ENCODE measurements at places on chromosomes 7 and 10.

- no peak for ATAC-seq
Observed at GRCh38 chr10:88687853-88688467, 18.1 kb upstream of the LIPK start.

DNA sequence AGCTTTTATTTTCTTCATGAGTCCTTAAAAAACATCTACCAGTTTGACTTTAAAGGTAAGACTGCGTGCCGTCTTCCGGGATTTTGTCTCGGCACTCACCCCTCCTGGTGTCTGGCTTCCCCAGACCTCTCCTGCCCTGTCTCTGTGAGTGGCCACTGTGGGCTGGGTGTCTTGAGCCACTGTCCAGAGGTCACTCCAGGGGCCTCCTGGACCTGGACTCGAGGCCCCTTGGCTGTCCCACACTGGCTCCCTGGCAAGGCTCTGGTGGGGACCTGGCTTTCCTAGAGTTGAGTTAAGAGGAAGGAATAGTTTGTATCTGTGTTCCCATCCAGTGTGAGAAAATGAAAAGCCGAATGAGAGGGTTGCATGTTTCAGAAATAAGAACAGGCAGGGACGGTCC, 95.5 kb downstream of the NKX6-2 start:
- ATAC-seq: no peak

- ATAC-seq: no peak
Observed at GRCh38 chr10:120451968-120452367, 5.1 kb upstream of the PLPP4 start.

GRCh38 chr10:126734015-126734414, 63.5 kb upstream of the C10orf90 start:
- no peak for ATAC-seq

DNA sequence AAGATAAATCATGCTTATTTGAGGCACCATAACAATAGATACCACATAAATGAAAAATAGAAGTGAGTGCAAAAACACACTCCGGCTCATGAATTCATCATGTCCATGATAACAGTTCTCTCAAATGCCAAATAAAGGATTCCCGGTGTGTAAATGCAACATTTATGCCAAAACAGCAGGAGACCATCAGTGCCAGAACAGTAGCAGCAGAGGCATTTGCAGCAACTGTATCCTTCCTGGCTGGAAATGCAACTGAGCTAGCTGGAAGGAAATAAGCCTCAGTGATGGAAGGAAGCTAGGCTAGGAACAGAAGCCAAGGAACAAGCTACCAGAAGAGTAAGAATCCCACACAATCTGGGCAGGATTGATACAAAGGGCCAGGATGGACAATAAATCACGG, 79.9 kb upstream of the THSD7A start:
- ATAC-seq: no peak

- ATAC-seq: no peak
Observed at GRCh38 chr7:158120716-158121115, 466.9 kb downstream of the PTPRN2 start.

- no peak for ATAC-seq
Observed at GRCh38 chr7:38179776-38180226, 1.8 kb downstream of the STARD3NL start.

GRCh38 chr10:11448545-11449244, 162.8 kb downstream of the USP6NL start:
- peak; percentile 82 for ATAC-seq

- ATAC-seq: no peak
Observed at GRCh38 chr10:131184503-131184902, 127.0 kb downstream of the TCERG1L start.

DNA sequence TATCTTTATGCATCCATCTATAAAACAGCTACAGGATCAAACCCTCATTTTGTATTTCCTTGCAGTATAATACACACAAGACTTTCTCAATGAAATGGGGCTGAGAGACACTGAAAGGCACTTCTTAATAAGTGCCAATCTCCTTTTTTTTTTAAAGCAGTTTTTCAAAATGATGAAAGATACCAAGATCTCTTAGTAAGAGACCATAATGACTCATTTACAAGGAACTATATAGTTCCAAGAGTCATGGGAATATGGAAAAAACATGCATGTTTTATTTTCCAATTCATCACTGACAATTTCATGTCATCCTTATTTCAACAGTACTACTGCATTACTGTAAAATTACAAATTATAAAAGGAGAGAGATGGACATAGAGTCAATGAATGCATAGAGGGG, 973.7 kb downstream of the GATA3 start:
- ATAC-seq: no peak

- ATAC-seq: no peak
Observed at GRCh38 chr7:139036901-139037300, 1.1 kb upstream of the ZC3HAV1L start.

DNA sequence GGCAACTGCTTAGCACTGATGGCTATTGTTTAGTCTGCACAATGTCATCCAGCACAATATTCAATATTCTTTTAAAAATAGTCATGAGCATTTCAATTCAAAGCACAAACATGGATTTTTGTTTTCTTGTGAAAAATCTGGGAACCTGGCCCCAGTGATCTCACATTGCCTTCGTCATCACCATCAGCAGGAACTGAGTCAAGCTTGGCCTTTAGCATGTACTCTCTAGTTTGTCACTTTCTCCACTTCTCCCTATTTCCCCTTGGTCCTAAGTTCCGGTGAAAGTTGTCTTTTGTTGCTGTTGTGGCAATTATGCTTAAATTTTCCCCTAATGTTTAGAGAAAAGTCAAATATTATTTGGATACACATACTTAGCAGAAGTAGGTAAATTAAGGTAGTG, 252.9 kb upstream of the SORCS1 start:
- ATAC-seq: no peak

DNA sequence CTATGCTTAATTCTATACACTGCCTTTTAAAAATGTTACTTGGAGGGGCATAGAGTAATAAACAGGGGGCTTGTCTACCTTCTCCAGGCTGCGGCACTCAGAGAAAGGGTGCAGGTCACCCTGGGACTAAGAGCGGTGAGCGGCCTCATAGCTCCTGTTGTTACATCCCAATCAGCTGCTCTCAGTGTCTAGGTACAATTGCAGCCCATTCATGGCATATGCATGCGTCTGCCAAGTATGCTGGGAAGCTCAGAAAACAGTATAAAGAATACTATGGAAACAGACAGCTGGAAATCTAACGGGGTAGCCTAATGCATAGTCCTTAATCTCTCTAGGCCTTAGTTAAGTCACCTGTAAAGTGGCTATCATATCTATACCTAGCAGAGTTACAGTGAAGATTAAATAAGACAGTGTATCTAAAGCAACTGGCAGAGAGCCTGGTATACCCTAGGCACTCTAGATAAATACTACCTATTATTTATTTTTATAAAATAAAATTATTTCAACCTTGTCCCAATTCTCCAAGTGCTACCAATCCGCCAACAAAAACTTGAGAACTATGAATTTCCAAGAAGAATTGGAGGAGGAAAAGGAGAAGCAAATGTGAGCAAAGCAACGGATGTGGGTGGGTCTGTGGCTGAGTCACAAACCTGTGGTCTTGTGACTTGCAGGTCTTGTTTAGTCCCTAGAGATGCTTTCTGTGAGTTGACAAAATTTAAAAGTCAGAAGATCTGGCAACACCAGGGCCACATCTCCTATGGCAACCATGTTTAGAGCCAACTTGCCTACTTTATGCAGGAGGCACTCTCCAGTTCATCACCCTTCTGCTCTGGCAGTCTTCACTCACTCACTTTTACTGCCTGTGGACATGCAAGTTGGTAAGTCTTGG, 183.0 kb downstream of the RAPGEF5 start:
- peak; percentile 73 for ATAC-seq

DNA sequence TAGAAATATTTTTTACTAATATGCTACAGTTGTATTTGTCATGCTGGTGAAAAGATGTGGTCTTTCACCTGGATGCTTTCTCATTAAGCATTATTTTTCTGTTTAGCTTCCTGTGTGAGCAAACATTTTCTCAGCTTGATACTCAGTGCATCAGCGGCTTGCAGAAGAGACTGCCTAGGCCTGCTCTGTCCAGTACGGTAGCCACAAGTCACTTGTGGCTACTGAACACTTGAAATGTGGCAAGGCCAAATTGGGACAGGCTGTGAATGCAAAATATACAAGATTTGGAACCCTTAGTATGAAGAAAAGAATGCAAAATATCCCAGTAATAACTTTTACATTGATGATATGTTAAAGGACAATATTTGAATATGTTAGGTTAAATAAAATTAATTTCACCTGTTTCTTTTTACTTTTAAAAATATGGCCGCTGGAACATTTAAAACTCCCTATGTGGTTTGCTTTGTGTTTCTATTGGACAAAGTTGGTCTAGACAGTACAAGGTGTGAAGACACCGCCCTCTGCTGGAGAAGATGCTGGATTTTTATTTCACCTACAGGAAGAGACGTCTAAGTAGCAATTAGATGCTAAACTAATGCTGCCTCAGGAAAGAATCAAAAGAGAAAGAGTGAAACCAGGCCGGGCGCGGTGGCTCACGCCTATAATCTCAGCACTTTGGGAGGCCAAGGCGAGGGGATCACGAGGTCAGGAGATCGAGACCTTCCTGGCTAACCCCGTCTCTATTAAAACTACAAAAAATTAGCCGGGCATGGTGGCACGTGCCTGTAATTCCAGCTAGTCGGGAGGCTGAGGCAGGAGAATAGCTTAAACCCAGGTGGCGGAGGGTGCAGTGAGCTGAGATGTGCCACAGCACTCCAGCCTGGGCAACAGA, 5.3 kb downstream of the SRGN start:
- peak; percentile 72 for ATAC-seq

GRCh38 chr7:123939784-123940183, 14.7 kb downstream of the SPAM1 start:
- no peak for ATAC-seq

DNA sequence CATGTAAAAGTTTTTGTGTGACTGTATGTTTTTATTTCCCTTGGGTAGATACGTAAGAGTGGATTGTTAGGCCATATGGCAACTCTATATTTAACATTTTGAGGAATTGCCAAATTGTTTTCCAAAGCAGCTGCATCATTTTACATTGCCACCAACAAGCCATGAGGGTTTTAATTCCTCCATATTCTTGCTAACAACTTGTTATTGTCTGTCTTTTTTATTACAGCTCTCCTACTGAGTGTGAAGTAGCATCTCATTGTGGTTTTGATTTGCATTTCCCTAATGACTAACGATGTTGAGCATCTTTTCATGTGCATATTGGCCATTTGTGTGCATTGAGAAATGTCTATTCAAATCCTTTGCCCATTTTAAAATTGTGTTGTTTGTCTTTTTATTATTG, 94.9 kb downstream of the CARD11 start:
- ATAC-seq: no peak
